ENCODE measurements at places on chromosomes 13 and 19. TPM values are rescaled to one million over a fixed set of nuclear protein-coding genes. Genes with fewer than 3 reads are reported as not detected.

Gene PSG11
- not detected for total RNA-seq

DNA sequence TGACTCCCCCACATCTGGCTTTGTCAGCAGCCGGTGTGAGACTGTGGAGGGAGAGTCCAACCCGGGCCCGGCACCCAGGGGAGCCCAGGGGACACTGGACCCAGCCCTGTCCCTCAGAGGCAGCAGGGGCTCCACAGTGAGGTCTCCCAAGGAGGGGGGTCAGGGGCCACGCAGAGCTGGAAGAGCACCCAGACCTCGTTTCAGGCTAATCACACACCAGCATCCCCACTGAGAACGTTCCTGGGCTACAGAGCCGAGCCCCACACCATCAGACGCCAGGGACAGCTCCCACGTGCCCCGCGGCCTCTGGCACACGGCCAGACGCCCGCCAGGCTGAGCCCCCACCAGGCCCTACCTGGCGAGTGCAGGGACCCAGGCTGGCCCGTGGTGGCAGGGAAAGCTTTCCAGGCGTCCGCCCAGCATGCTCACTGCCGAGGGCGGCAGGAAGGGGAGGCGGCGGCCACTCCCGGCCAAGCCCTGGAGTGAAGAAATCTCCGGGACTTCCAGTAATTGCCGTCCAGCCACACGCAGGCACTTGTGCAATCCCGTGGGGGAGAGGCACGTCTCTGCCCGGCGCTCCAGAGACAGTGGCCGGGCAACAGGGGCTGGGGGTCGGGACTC lies 19.2 kb downstream of the SBNO2 start:
- DNase-seq = no peak
- no peaks in the 10 kb centered on the region for H3K4me1 ChIP-seq
- H3K27ac ChIP-seq = no peak overlapping the region
- no peak overlapping the region for H3K4me3 ChIP-seq

Gene CDC37
- total RNA-seq = 309 TPM

Gene ETV2
- total RNA-seq = 1.9 TPM

Gene PSG3
- total RNA-seq = not detected

Gene PNMA8C
- not detected for total RNA-seq

DNA sequence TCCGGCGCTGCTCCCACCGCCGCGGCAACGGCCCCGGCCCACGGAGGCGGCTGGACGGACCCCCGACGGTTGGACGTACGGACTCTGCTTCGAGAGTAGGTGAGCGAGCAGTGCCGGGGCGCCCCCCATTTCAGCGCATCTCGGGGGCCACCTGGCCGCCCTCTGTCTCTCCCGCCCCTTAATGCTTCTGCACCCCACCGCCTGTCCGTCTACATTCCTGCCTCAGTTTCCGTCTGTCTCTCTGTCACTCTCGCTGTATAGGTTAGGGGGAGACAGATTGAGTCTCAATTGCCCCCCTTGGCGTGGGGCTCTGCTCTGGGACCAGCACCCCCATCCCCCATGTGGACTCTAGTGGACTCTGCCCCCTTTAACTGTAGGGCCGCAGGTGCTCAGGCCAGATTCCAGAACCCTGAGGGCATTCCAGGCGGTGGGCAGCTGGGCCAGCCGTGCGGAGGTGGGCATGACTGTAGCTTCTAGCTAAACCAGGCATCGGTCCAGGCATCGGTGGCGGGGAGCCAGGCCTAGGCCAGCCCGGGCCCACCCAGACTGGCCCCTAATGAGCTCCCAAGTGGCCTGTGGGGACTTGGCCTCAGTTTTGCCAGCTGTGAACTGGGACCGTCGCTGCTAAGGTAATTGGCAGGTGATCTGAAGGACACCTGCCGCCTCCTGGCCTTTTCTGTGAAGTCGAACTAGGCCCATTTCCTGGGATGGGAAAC lies 373 bp downstream of the TNFAIP8L1 start:
- peak overlapping the region; percentile 87 for H3K27ac ChIP-seq
- DNase-seq = no peak
- peaks cover 33% of the 10 kb centered on the region for H3K4me1 ChIP-seq
- H3K4me3 ChIP-seq = peak overlapping the region; percentile 93
- no peaks in the 10 kb centered on the region for H3K27me3 ChIP-seq

Gene ZNF708
- 13.9 TPM for total RNA-seq

DNA sequence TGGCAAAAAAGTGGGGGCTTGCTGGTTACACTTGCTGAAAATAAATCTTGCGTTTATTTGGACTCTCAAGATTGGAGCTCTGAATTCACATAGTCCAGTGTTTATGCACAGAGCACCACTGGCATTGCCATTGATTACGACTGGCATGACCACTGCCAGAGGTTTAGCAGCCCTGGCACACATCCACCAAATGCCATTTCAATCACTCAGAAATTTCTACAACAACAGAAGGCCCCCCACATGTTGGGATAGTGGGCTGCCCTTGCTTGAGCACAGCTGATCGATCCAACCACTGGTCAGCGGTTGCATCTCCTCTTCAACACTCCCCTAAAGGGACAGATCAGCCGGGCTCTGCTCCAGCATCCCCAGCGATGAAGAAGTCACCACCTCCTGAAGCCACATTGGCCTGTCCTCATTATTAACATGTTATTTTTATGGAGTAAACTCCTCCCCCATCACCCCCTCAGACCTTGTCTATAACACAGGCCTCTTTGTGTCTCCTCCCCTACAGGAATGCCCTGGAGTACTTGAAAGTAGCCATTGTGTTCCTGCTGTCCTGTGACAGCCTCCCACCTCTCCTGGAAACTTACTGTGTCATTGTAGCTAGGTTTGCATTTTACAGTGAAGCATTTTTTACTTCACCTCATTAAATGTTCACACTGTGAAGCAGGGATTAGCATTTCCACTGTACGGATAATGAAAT lies 51.3 kb downstream of the CDADC1 start:
- no peaks in the 10 kb centered on the region for H3K27me3 ChIP-seq
- H3K4me3 ChIP-seq = no peak overlapping the region
- peaks cover 6% of the 10 kb centered on the region for H3K36me3 ChIP-seq
- H3K4me1 ChIP-seq = peaks cover 4% of the 10 kb centered on the region

Data from activated CD8-positive, alpha-beta memory T cell treated with anti-CD3 and anti-CD28 coated beads, Interleukin-2, amount 10 ng/mL, durations not matched to agents 7 days and 5 days (primary cell).